ENCODE measurements at places on chromosomes 16 and 17. TPM values are rescaled to one million over a fixed set of nuclear protein-coding genes. Genes with fewer than 3 reads are reported as not detected.

PLA2G10 gene
- not detected for total RNA-seq

DNA sequence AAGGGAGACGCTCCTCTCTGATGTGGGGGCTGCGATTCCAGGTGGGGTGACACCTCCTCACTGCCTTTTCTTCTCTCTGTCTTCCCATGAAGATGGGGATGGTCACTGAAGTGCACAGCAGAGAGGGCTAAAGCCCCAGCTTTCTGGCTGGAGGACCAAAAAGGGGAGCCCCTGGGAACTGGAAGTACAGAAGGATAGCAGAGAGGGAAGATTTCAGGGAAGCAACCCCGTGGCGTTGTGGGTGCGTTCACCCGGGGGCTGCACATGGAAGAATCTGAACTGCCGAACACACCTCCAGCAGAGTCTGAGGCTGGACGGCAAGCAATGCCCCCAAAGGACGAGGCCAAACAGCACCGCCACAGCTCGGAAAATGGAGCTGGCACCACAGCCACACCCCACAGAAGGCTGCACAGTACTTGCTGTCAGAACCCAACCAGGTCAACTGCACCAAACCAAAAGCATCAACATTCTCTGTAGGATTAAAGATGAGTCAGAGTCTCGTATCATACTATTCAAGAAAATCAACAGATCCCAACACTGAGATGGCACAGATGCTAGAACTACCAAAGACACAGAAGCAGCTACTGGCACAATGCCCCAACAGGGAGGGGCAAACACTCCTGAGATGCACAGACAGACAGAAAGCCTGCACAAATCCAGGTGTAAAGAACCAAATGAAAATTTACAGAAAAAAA, 49.9 kb downstream of the MAP1LC3B start:
- peak; percentile 41 for DNase-seq

SLC5A11 gene
- total RNA-seq = not detected

- no peak for DNase-seq
Observed at GRCh38 chr17:422196-422930, 69.8 kb upstream of the RPH3AL start.

KCNJ12 gene
- total RNA-seq = 0.98 TPM

CRISPLD2 gene
- total RNA-seq = 2.6 TPM
